ENCODE measurements at places on chromosomes 13 and 19. TPM values are rescaled to one million over a fixed set of nuclear protein-coding genes. Genes with fewer than 3 reads are reported as not detected.

- no peak overlapping the region for H3K27ac ChIP-seq
- peaks cover 6% of the 10 kb centered on the region for H3K36me3 ChIP-seq
- no peaks in the 10 kb centered on the region for H3K4me1 ChIP-seq
- no peak for DNase-seq
- no peak overlapping the region for H3K4me3 ChIP-seq
Measured at GRCh38 chr19:54451331-54451871, 2.4 kb downstream of the LENG8 start.

PSG11 gene
- not detected for total RNA-seq

- no peaks in the 10 kb centered on the region for H3K4me1 ChIP-seq
- H3K36me3 ChIP-seq = peaks cover 6% of the 10 kb centered on the region
- H3K27ac ChIP-seq = no peak overlapping the region
- H3K27me3 ChIP-seq = no peaks in the 10 kb centered on the region
- H3K4me3 ChIP-seq = no peak overlapping the region
- peak; percentile 97 for DNase-seq
Measured at GRCh38 chr19:46697204-46697960, 19.5 kb downstream of the PRKD2 start.

DNA sequence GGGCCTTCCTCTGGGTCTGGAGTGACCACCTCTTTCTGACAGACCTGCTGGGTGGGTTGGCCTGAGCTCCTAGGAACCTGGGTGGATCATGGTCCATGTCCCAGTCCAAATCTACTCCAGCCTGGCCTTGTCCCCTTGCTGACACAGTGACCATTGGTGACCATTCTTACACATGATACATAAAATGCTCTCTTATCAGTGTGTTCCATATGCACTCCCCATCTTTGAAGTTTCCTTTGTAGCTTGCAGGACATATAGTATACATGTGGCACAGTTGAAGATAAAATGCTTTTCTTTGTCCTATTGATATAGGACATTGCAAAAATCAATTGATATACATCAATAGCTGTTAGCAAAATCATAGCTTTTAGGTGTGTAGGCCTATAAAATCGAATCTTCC, 291.8 kb downstream of the MYO16 start:
- DNase-seq = no peak
- no peaks in the 10 kb centered on the region for H3K36me3 ChIP-seq
- no peaks in the 10 kb centered on the region for H3K4me1 ChIP-seq
- H3K27ac ChIP-seq = no peak overlapping the region

GRCh38 chr19:7590256-7590655, 5.4 kb upstream of the CAMSAP3 start:
- no peaks in the 10 kb centered on the region for H3K4me1 ChIP-seq
- no peak for DNase-seq
- no peaks in the 10 kb centered on the region for H3K36me3 ChIP-seq
- H3K27ac ChIP-seq = no peak overlapping the region
- no peaks in the 10 kb centered on the region for H3K27me3 ChIP-seq

SRRM5 gene
- total RNA-seq = 0.52 TPM

- DNase-seq = no peak
- H3K4me1 ChIP-seq = no peaks in the 10 kb centered on the region
- no peak overlapping the region for H3K4me3 ChIP-seq
- H3K27me3 ChIP-seq = no peaks in the 10 kb centered on the region
- H3K27ac ChIP-seq = no peak overlapping the region
Measured at GRCh38 chr13:74450964-74451363, 316.8 kb upstream of the KLF12 start.

- no peaks in the 10 kb centered on the region for H3K36me3 ChIP-seq
- no peaks in the 10 kb centered on the region for H3K27me3 ChIP-seq
- H3K4me1 ChIP-seq = no peaks in the 10 kb centered on the region
- no peak overlapping the region for H3K4me3 ChIP-seq
- no peak overlapping the region for H3K27ac ChIP-seq
Measured at GRCh38 chr19:4524808-4525562, 6.7 kb upstream of the PLIN4 start.

DNA sequence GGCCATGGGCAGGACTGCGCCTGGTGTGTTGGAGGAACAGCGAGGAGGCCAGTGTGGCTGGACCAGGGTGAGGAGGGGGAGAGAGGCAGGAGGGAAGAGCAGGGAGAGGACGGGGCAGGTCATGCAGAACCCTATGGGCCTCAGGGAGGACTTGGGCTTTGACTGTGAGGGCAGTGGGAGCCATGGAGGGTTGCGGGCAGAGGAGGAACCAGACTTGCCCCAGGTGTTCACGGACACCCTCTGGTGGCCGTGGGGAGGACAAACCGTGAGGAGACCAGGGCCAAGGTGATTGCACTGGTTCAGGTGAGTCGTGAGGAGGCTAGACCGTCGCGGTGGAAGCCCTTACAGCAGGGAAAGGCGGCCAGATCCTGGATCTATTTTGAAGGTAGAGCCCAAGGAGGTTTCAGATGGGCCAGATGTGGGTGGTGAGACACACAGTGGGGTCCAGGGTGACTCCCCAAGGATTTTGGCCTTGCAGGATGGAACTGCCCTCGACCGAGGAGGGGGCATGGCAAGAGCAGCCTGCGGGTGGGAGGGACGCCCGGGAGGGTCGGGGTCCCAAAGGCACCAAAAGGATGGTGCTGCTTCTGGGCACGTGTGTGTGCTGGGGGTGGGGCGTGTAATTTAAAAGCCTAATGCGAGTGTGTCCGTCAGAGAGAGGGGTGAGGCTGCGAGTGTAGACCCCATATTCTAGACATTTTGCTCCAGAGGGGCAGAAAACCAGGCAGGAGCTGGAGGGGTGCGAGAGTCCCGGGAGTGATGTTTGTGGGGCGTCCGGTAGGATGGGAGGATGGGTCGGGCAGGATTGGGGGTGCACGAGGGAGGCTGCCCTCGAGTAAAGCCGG, 2.7 kb upstream of the REXO1 start:
- H3K36me3 ChIP-seq = no peaks in the 10 kb centered on the region
- no peaks in the 10 kb centered on the region for H3K27me3 ChIP-seq
- no peak overlapping the region for H3K4me3 ChIP-seq
- DNase-seq = no peak

- H3K36me3 ChIP-seq = no peaks in the 10 kb centered on the region
- peak; percentile 87 for DNase-seq
- H3K4me3 ChIP-seq = no peak overlapping the region
- H3K4me1 ChIP-seq = peaks cover 5% of the 10 kb centered on the region
Measured at GRCh38 chr13:30872685-30873461, 33.2 kb upstream of the MEDAG start.

TMC4 gene
- total RNA-seq = 7.4 TPM

ZNF835 gene
- 2.5 TPM for total RNA-seq

NAPSA gene
- 1.5 TPM for total RNA-seq

Measured in aorta (tissue), 5 donors.